ENCODE measurements at places on chromosomes 1 and 21.

DNA sequence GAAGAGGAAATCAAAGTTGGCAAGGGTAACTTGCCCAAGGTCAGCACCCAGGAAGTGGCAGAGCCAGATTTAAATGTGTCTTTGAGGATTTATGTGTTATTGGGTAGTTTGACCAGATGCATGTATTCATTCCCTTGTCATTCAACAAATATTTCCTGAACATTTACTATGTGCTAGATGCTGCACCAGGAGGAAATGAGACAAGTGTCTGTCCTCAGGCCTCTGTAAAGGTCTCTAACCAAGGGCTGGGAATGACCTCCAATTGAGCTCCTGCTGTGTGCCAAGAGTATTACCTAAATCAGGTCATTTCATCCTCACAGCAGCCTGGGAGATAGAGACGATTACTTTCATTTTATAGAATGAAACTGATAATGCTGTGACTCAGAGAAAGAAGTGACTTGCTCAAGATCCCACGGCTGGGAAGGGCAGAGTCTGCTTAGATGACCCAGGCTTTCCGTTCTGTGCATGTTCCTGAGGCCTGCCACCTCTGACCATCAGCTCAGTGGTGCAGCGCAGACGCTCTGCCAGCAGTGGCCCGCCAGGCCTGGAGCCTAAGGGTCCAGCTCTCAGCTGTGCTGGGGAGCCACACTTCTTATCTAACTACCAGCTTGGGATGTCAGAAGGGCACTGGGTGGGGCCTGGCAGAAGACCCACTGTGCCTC is 3.5 kb upstream of the TTC22 start:
- no peak for DNase-seq

GRCh38 chr1:46719689-46720088 is 775 bp upstream of the EFCAB14 start:
- DNase-seq: no peak

GRCh38 chr1:182400567-182400966 is at the start of gene TEDDM1:
Gene TEDDM1 (minus strand): TSS chr1:182400667. CDS start chr1:182400485, 182 bp downstream.
- no peak for DNase-seq

DNA sequence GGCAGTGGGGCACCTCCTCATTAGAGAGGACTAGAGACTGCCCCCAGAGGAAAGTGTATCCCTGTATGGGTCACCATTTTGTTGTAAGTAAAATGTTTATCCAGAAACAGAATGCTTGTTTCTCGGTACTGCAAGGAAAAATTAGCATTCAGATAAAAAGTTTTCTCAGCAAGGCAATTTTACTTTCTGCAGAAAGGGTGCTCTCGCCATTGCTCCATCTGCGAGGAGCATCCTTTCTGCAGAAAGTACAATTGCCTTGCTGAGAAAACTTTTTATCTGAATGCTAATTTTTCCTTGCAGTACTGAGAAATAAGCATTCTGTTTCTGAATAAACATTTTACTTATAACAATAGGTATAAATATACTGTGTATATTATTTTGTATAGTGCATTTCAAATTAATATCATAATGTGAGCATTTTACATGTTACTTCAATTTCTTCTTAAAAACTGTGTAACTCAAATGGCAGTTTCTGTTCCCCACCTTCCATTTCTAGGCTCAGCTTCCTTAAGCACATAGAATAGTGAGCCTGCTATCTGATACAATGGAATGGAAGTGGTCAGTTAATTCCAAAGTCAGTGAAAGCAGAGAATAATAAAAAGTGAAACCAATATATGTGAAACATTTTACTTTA is 76.5 kb upstream of the DESI2 start:
- DNase-seq: no peak

DNA sequence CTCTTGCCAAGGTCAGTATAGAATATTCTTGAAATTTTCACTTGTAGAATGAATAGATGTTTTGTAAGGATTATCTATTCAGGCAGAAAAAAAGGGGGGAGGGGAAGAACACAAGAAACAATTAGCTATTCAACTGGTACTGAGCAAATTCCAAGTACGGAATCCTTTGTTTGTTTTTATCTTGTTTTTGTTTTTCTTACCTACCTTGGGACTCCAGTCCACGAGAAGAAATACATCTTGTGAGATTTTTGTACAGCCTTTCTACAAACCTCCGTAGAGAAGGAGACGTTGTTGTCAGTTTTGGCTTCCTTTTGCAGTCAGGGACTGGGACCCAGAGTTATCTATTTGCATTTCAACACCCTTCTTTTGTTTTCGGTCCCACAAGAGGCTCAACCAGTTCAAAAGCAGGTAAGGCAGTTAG is 36.0 kb downstream of the ZNF281 start:
- DNase-seq: no peak

- DNase-seq: no peak
These were observed 9.0 kb downstream of the CFH start for GRCh38 chr1:196660852-196661251.

DNA sequence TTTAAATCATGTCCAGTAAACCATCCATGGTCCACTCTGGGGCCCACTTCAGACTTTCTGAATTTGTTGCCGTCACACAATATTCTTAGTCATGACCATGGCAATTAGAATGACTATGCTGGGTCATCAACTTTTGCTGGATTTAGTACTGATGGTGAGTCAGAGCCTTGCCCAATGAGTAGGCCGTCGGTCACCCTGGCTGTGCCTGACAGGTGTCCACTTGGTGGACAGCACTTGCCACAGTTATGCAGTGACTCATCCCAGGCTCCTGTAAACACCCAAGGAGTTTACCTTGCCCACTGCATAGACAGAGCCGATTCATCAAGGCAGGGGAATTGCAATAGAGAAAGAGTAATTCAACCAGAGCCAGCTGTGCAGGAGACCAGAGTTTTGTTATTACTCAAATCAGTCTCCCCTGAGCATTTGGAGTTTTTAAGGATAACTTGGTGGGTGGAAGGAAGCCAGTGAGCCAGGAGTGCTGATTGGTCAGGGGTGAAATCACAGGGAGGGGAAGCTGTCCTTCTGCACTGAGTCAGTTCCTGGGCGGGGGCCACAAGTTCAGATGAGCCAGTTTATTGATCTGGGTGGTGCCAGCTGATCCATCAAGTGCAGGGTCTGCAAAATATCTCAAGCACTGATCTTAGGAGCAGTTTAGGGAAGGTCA is 333.8 kb downstream of the PTPRU start:
- no peak for DNase-seq

GRCh38 chr1:32275424-32275823 is 16.5 kb upstream of the HDAC1 start:
- no peak for DNase-seq

- DNase-seq: no peak
These were observed 111.2 kb downstream of the SPAG17 start for GRCh38 chr1:118073648-118074435.

DNA sequence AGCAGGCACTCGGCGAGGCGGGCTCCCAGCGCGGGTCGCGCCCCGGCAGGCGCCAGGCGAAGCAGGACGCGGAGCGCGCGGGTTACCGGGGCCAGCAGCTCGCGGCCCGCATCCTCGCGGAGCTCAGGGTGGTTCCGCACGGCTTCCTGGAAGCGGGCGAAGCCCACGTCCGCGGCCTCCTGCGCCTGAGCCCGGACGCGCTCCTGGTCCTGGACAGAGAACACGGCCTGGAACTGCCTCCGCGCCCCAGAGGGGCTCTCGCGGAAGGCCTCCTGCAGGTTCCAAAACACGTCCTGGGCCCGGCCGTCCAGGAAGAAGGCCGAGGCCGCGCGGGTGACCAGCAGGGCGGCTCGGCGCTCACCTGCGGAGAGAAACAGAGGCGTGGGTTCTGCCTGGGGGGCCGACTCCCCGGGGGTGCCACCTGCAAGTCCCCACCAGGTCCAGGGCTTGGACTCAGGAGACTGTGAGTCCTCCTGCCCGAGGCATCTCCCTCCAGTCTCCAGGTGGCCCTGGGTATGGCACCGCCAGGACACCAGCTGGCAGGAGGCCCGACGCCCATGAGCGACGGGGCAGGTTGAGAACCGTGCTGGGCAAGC is 11.4 kb downstream of the TTC34 start:
- no peak for DNase-seq

GRCh38 chr1:23422241-23422877 is 2.2 kb downstream of the TCEA3 start:
- DNase-seq: no peak

GRCh38 chr1:215704089-215704860 is 137.2 kb downstream of the KCTD3 start:
- DNase-seq: no peak

- DNase-seq: no peak
These were observed 84.2 kb downstream of the EPHB2 start for GRCh38 chr1:22794647-22795365.

- no peak for DNase-seq
These were observed 57.3 kb downstream of the MEF2D start for GRCh38 chr1:156443286-156443685.

DNA sequence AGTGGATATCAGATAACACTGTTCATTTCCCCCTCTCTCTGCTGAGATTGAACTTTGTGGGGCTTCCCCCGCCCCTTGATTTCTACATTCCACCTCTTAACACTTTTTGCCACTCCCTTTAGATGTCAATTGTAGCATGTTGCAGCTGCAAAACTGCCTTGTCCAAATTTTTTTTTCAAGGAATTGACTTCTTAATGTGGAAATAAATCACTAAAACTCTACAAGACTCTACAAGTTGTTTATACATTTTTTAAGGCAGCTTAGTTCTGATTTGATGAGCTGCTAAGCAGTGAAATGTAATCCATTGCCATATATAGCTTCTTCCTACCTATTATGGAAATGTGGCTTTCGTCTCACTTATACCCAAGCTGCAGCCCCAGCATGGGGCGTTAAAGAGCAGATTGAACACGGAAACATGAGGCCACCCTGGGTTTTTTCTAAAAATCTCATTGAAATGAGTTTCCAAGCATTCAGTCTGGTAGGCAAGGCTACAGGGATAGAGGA is 132.2 kb downstream of the SYT2 start:
- DNase-seq: no peak

DNA sequence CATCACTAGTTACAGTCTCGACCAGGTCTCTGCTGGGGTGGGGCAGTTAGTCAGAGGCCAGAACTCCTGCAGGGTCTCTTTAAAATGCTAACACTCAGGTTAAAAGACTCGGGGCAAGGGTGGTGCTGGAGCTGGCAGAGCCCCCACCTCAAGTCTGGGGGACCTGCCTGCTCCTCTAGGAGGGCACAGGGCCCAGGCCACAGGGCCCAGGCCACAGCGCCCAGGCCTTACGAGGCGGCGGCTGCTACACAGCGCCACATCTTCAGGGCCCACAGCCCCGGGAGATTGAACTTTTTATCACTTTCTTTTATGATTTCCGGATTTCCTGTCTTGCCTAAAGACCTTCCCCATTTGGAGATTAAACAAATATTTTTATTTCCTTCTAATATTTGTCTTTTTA is 10.4 kb downstream of the MPZ start:
- no peak for DNase-seq

- no peak for DNase-seq
These were observed 290.3 kb downstream of the PTPRC start for GRCh38 chr1:198929111-198929604.

DNA sequence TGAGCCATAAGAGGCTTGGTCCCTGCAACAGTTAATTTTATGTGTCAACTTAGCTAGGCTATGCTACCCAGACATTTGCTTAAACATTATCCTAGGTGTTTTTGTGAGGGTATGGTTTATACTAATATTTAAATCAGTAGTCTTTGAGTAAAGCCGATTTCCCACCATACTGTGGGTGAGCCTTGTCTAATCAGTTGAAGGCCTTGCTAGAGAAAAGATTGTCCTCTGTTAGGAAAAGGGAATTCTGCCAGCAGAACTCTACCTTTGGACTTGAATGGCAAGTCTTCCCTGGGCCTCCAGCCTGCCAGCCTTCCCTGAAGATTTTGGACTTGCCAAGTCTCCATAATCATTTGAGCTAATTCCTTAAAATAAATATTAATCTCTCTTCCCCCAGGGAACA is 23.9 kb downstream of the RHBDL2 start:
- no peak for DNase-seq

DNA sequence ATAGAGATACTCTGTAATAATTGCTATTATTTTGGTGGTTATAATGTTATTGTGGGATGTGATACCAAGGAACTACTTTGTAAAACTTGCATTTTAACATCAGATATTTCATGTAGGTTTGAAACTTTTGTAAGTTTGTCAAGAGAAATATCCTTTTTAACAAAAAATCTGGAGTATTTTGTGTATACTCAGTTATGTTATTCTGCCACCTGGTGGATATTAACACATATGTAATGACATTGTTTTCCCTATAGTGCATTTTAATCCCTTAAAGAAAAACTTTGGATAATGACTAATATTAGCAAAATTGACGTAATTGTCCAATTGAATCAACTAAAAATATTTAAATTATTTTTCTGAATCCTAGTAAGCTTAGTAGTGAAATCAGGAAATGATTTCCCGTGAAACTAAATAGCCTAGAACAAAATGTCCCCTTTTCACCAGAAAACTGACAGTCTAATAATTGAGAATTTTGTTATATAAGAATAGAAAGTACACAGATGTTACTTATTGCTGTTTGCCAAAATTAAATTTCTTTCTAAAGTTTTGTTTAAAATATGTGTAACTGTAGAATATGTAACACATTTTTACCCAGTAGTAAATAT is 39.6 kb downstream of the KCTD3 start:
- no peak for DNase-seq

GRCh38 chr1:214913966-214914365 is 168.6 kb upstream of the KCNK2 start:
- no peak for DNase-seq

All from stimulated activated CD4-positive, alpha-beta T cell treated with anti-CD3 and anti-CD28 coated beads, Interleukin-15, amount 100 ng/mL, for 1 hour (primary cell).